ENCODE measurements at places on chromosomes 12 and 14. TPM values are rescaled to one million over a fixed set of nuclear protein-coding genes. Genes with fewer than 3 reads are reported as not detected.

GRCh38 chr12:9039397-9039977 lies 50.1 kb downstream of the KLRG1 start:
- H3K27ac ChIP-seq: no peak overlapping the region
- no peak for DNase-seq
- H3K4me1 ChIP-seq: peaks cover 24% of the 10 kb centered on the region
- no peak overlapping the region for H3K4me3 ChIP-seq
- no peaks in the 10 kb centered on the region for H3K36me3 ChIP-seq

GRCh38 chr12:59193476-59194050 lies 273.3 kb upstream of the LRIG3 start:
- H3K4me1 ChIP-seq: no peaks in the 10 kb centered on the region
- H3K36me3 ChIP-seq: no peaks in the 10 kb centered on the region
- no peak overlapping the region for H3K4me3 ChIP-seq
- no peaks in the 10 kb centered on the region for H3K27me3 ChIP-seq

GRCh38 chr12:32134101-32134888 lies 27.6 kb downstream of the BICD1 start:
- DNase-seq: peak; percentile 38
- H3K27ac ChIP-seq: peak overlapping the region; percentile 42

GRCh38 chr14:23302290-23303225 lies at the start of gene PPP1R3E:
TSS of gene PPP1R3E (minus strand) at chr14:23302859. CDS start at chr14:23302576, 283 bp downstream.
- DNase-seq: peak; percentile 79
- H3K36me3 ChIP-seq: peaks cover 13% of the 10 kb centered on the region
- peaks cover 30% of the 10 kb centered on the region for H3K4me1 ChIP-seq
- H3K4me3 ChIP-seq: peak within 1 kb of the TSS; percentile 99
- H3K27ac ChIP-seq: peak within 1 kb of the TSS; percentile 100

GRCh38 chr12:75954041-75954440 lies 77.5 kb downstream of the PHLDA1 start:
- no peaks in the 10 kb centered on the region for H3K27me3 ChIP-seq
- no peaks in the 10 kb centered on the region for H3K36me3 ChIP-seq
- DNase-seq: no peak
- no peak overlapping the region for H3K27ac ChIP-seq

DNA sequence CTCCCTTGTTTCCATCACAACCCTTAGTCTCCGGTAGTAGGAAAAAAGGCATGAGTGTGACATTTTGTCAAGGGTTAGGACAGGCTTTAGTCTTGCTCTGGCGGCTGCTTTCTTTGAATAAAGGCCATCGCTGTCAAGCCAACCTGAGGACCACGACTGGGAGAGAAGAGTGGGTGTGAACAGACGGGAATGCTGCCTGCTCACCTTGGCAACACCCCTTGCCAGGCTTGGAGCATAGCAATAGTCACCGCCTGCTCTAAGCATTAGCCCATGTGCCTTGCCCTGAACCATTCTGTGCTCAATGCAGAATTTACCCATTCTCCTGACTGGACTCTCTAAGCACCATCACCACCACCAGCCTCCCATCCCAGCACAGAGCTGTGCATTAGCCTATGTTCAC lies 36.2 kb downstream of the SPTB start:
- no peak overlapping the region for H3K27ac ChIP-seq
- no peaks in the 10 kb centered on the region for H3K36me3 ChIP-seq
- H3K4me1 ChIP-seq: peaks cover 5% of the 10 kb centered on the region
- DNase-seq: no peak

- no peak for DNase-seq
- H3K27ac ChIP-seq: no peak overlapping the region
- no peaks in the 10 kb centered on the region for H3K27me3 ChIP-seq
- H3K4me3 ChIP-seq: no peak overlapping the region
These were observed 2.8 kb downstream of the RXYLT1 start for GRCh38 chr12:63782466-63782865.

DNA sequence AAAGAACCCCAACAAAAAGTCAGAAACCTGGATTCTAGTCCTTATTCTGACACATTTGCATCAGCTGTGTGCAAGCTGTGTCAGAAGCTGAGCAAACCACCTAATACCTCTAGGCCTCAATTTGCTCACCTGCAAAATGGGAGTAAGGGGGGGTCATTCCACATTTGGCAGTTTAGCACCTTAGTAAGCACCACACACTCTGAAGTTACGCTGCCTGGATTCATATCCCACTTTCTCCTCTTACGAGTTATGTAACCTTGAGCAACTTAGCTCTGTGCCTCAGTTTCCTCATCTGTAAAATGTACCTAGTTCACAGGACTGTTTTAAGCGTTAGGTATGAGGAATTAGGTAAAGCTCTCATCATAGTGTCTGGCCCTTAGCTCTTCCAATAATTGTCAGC lies 218.9 kb downstream of the PPM1H start:
- H3K4me3 ChIP-seq: no peak overlapping the region
- H3K36me3 ChIP-seq: no peaks in the 10 kb centered on the region
- H3K27me3 ChIP-seq: peaks cover 12% of the 10 kb centered on the region

- no peaks in the 10 kb centered on the region for H3K4me1 ChIP-seq
- DNase-seq: no peak
- no peaks in the 10 kb centered on the region for H3K27me3 ChIP-seq
- H3K27ac ChIP-seq: no peak overlapping the region
- H3K36me3 ChIP-seq: no peaks in the 10 kb centered on the region
These were observed 1646.2 kb upstream of the FLRT2 start for GRCh38 chr14:83883732-83884131.

DNA sequence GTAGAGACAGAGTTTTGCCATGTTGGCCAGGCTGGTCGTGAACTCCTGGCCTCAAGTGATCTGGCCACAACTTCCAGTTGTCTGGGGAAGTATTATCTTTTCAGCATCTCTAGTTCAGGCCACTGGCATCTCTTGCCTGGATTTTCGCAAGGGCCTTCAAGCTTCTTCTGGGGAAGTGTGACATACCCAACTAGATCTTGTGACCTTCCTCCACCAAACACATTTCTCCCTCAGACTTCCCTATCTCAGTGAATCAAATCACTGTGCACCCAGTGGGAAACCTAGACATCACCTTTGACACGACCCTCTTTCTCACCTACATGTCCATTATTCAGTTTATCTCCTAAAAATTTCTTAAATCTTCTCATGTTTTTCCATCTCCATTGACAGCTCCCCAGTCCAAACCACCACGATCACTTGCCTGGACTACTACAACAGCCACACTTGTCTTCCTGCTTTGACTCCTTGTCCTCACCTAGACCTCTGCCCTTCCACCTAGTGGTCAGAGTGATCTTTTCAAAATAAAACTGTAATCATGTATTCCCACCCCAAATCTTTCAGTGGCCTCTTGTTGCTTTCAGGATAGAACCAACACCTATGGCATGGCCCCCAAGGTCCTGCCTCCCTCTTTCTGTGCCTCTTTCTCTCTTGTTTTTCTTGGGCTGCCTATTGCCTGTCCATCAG lies 3.3 kb downstream of the EEF1AKMT3 start:
- no peaks in the 10 kb centered on the region for H3K27me3 ChIP-seq
- peaks cover 8% of the 10 kb centered on the region for H3K4me1 ChIP-seq
- H3K36me3 ChIP-seq: peaks cover 18% of the 10 kb centered on the region
- H3K27ac ChIP-seq: no peak overlapping the region

DNA sequence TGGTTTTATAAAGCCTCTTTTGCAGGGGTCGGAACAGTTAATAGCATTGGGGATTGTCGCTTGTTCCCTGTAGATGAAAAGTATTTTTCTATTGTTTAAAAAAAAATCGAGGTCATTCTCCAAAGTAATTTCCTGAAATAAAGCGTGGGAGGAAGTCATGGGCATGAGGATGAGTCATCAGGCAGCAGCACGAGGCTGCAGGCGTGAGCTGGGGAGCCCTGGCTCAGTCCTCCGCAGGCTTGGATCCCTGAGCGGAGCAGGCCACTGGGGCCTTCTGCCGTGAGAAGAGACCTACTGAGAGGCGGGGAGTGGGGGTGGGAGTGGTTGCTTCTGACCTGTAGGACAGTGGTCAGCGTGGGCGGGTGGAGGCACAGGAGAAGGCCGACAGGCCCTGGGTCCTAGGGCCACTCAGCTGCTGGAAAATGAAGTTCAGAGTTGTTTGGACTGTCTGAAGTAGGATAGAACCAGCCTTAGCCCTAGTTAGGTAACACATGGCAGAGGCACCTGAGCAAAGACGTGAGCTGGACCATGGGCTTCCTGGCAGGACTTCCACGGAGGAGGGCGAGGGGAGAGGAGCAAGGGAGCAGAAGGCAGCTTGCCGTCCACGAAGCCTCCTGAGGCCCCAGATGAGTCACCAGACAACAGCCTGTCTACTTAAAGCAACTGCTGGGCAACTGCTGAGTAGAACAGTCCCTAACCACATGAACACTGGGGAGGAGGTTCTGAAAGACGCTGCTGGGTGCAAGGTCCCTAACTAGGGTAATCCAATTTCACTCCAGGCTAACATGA lies 21.1 kb upstream of the LGALS3 start:
- peaks cover 25% of the 10 kb centered on the region for H3K4me1 ChIP-seq
- H3K27ac ChIP-seq: peak overlapping the region; percentile 81
- peak; percentile 14 for DNase-seq
- H3K27me3 ChIP-seq: no peaks in the 10 kb centered on the region

DNA sequence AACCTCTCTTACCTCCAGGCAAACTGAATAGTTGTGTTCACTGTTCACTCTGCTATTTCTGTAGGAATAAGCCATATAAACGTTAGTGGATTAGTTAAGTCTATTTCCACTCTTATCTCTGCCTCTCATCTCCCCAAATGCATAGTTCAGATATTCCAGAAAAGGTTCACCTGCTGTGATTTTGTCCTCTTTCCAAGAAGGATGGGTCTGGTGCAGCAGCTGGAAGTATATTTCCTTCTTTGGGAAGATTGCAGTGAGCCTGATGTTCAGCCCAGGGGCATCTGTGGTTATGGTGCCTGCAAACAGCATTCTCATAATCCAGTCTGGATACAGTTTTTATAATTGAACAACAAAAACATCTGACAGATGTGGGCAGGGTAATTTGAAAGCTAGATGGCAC lies 97.7 kb downstream of the TPH2 start:
- no peak for DNase-seq
- H3K27me3 ChIP-seq: peaks cover 2% of the 10 kb centered on the region
- no peak overlapping the region for H3K4me3 ChIP-seq
- no peak overlapping the region for H3K27ac ChIP-seq
- no peaks in the 10 kb centered on the region for H3K36me3 ChIP-seq
- H3K4me1 ChIP-seq: no peaks in the 10 kb centered on the region

GRCh38 chr12:14619741-14620501 lies 52.2 kb upstream of the PLBD1 start:
- H3K4me3 ChIP-seq: no peak overlapping the region
- no peak overlapping the region for H3K27ac ChIP-seq
- H3K4me1 ChIP-seq: peaks cover 3% of the 10 kb centered on the region
- no peaks in the 10 kb centered on the region for H3K36me3 ChIP-seq
- no peak for DNase-seq
- H3K27me3 ChIP-seq: peaks cover 7% of the 10 kb centered on the region

GRCh38 chr14:100076133-100076532 lies 10.9 kb downstream of the EVL start:
- H3K36me3 ChIP-seq: peaks cover 77% of the 10 kb centered on the region
- H3K4me3 ChIP-seq: peak overlapping the region; percentile 64
- H3K27ac ChIP-seq: peak overlapping the region; percentile 95

DNA sequence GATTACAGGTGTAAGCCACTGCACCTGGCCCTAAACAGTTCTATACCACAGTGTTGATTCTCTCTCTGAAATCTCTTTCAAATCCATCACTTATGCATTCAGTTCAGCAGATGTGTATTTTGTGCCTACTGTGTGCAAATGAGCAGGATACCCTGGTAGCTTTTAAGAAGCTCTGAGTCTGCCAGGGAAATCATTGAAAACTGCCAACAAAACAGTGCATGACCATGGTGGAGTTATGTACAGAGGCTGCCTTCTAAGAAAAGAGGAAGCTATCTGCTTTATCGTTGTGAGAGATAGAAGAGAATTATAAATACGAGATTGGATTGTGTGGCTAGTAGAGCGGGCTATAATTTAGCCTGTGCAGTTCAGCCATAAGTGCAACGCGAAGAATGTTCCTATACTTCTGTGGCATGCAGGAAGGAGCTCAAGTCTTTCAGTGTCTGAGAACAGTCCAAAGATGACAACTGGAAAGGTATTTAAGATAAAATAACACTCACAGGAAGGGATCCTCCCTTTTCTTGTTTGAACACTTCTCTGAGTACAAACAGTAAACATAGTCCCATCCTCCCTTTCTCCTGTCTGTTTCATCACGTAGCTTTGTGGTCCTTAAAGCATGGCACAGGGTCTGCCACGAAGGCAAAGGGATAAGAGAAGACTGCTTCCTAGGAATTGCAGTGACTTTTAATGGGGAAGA lies 4.3 kb downstream of the DIP2B start:
- peak overlapping the region; percentile 78 for H3K4me3 ChIP-seq
- H3K4me1 ChIP-seq: peaks cover 47% of the 10 kb centered on the region
- peak overlapping the region; percentile 68 for H3K27ac ChIP-seq
- peaks cover 10% of the 10 kb centered on the region for H3K36me3 ChIP-seq

GRCh38 chr12:108793756-108794441 lies 62.6 kb upstream of the CORO1C start:
- H3K4me1 ChIP-seq: peaks cover 3% of the 10 kb centered on the region
- H3K27ac ChIP-seq: no peak overlapping the region
- H3K36me3 ChIP-seq: peaks cover 39% of the 10 kb centered on the region
- no peaks in the 10 kb centered on the region for H3K27me3 ChIP-seq

- peaks cover 58% of the 10 kb centered on the region for H3K27me3 ChIP-seq
- H3K4me1 ChIP-seq: peaks cover 12% of the 10 kb centered on the region
- no peaks in the 10 kb centered on the region for H3K36me3 ChIP-seq
These were observed 17.3 kb upstream of the KRT86 start for GRCh38 chr12:52257074-52257551.

DNA sequence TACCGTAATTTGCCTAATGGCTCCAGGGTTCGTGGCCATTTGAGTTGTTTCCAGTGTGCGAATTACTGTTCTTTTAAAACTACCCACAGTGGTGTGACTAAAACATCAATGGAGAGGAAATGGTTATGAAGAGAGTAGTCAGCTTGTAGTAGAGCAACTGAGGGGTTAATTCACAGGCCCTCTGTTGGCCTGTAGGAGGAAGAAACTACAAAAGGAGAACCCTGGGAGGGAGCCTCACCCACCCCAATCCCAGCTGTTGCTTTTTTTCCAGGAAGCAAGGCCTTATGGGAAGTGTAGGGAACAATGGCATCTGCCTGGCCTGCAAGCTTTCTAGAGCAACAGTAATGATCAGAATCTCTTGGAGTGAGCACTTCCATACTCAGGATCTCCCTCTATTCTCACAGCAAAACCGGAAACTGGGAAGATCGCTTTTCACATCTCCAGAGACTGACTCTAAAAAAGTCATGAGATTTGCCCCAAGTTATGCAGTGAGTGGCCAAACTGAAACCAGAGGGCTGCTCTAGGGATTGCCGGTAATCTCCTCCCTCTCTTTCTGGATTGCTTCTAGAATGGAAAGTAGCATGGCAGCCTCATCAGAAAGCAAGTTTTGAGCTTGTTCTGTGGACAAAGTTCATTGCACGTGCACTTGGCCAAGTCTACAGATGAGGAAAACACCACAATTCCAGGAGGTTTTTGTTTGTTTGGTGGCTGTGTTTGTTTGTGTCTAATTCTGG lies 125.3 kb upstream of the PWP1 start:
- no peak overlapping the region for H3K4me3 ChIP-seq
- no peaks in the 10 kb centered on the region for H3K27me3 ChIP-seq
- no peak for DNase-seq
- peaks cover 3% of the 10 kb centered on the region for H3K4me1 ChIP-seq

Gene EGLN3
- 16.0 TPM for total RNA-seq

Gene MDP1
- 13.5 TPM for total RNA-seq

Gene DIO2
- not detected for total RNA-seq

Gene VDR
- total RNA-seq: 312 TPM

Gene SYCP3
- total RNA-seq: 0.50 TPM

Gene IFNG-AS1
- total RNA-seq: not detected

Gene GPR65
- 11.6 TPM for total RNA-seq

Gene PNP
- total RNA-seq: 137 TPM

Gene PELI2
- 2.8 TPM for total RNA-seq

Gene DPPA3
- not detected for total RNA-seq

Gene RTL1
- not detected for total RNA-seq

Gene VRTN
- not detected for total RNA-seq

Gene MANSC1
- 1.6 TPM for total RNA-seq

Gene SLC8A3
- 0.37 TPM for total RNA-seq

Gene ANKRD9
- 17.0 TPM for total RNA-seq

Gene KRT75
- not detected for total RNA-seq
